ENCODE measurements at places on chromosomes 7 and 10.
A peak's percentile ranks its signal among the peaks of the same experiment; 100 is the strongest.

- no peak for DNase-seq
These were observed 784 bp upstream of the SERPINE1 start for GRCh38 chr7:101125989-101126650.

DNA sequence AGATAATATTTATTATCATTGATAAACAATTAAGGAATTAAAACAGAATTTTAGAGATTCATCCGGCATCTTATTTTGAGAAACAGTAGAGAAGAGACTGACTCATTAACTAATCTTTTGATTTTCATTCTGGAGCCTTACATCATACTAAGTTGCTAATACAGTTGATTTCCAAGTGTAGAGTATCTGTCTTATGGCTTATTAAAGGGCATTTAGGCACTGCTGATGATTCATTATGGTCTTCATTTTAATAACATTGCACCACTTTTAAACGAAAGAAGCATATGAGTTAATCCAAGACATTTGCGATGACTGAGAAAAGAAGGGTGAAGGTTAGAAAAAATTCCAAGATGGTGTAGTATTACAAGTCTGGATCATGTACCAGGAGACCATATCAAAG, 186.0 kb upstream of the CACNA2D1 start:
- no peak for DNase-seq

GRCh38 chr7:155298288-155298833, 683 bp downstream of the INSIG1 start:
- DNase-seq: no peak

- no peak for DNase-seq
These were observed 164.7 kb upstream of the KLF6 start for GRCh38 chr10:3949711-3950110.

DNA sequence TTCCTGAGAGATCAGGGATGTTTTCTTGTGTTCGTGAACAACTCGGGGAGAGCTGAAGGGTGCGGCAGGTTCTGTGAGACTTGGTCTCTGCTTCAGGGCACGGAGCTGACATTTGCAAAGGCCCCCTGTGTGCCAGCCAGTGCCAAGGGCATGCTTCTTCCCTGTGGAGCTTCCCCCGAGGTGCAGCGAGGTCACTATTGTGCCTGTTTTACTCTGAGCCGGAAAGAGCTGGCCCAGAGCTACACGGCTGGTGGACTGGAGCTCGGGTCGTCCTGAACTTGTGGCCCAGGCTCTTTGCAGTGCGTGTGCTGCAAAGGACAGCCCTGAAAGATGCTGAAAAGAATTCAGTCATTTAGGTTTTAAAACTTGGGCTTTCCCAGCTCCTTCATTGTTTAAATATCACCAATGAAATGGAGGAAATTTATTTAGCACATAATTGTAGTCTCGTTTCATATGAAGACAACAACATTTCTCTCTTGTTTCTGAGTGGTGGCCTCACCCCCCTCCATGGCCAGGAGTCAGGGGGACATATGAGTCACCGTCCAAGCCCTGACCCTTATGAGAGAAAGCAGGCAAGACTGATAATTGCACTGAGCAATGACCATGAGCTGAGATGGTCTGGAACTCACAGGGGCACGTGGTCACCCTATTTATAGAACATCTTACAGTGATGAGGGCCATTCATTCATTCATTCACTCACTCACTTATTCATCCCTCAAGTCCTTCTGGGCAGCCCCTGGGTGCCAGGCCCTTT, 102.6 kb downstream of the PTPRE start:
- no peak for DNase-seq

GRCh38 chr7:100691676-100692577, 2.1 kb downstream of the GIGYF1 start:
- DNase-seq: peak; percentile 92

GRCh38 chr7:4808026-4808425, 32.6 kb downstream of the AP5Z1 start:
- no peak for DNase-seq

DNA sequence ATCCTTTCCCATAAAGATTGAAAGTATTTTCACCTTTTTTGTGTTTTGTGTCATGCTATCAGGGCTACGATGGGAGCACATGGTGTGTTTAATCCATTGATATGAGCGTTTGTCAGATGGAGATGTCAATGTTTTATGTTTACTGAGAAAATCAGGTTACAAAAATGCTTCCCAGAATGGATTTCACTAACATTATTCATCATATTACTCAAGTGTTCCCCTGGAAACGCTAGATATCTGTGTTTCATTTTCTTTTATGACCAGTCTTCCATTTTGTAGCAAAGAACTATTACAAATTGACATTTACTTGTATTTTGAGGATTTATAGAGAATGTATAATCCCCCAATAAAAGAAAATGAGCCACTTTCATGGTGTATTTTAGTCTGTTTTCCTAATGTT, 293.5 kb upstream of the AKR1E2 start:
- DNase-seq: no peak

GRCh38 chr10:88618496-88618895, 31.9 kb downstream of the LIPJ start:
- DNase-seq: no peak

- no peak for DNase-seq
These were observed 49.5 kb upstream of the FAM180A start for GRCh38 chr7:135798095-135798494.

DNA sequence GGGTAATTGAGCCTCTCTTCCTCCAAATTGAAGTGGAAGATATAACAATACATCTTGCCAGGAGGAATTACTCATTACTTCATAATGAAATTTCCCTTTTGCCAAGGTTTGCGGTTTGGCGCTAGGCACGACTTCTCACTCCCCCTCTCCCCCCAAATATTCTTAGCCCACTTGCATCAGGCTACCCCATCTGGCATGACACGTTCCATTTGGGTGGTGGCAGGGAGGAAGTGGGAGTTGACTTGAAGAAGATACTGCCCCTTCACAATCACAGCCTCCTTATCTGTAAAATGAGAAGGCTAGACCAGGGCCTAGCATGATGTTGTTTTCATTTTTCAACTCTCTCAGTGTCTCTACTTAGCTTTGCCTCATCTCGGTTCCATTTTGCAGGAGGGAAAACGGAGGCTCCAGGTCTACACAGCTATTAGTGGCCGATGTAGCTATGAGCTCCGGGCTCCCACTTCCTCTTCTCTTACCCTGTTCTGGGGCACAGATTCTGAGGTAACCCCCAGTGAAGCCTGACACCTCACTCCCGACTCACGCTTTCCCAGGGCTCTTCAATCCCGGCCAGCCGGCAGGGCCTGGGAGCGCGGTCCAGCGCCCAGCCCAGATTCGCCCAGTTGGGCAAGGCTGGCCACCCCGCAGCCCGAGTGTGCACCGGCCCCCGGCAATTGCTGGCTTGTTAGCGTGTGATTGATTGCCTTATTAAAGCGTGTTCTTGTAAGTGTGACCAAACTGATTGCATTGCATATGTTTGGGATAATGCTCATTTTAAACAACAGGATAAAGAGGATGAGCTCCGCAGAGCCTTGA, 6.5 kb downstream of the EVX1 start:
- DNase-seq: no peak

- peak; percentile 83 for DNase-seq
These were observed 223.9 kb upstream of the PPP2R2D start for GRCh38 chr10:131676800-131677421.

- DNase-seq: no peak
These were observed 82.2 kb upstream of the DDC start for GRCh38 chr7:50647286-50647980.

DNA sequence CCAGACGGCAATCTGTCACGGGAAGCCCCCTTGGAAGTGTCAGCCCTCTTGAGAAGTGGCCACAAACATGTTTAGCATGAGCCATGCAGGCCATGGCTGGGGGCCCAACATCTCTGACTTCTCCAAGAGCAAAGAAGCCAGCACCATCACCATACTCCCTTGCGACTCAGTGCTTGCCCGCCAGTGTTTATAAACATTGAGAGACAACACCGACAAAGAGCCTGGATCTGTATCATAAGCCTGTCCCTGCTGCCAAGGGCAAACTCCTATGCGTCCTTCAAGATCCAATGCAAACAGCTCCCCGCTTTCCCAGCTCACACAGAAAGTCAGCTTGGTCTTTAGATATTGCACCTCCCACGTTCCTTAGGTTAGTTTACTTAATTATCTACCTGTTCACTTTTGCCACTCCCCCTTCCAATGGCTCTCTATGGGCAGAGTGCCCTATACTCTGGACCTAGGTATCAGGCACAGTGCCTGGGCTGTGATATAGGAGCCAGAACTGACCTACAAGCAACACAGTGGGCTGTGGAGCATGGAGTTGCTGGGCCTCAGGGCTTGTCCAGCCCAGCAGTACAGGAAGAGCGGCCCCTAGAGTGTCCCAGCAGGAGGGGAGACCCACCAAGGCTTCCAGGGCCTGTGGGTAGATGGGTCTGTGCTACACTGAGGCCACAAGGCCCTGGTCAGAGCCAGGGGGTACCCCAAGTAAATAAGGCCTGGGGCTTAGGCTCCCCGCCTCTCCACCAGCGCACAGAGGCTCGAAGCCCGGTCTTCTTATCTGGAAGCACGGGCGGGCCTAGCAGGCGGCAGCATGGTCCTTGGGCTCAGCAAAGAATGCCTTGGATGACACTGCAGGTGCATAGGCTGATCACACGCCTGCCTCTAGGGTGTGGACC, 37.7 kb downstream of the CAMK2B start:
- DNase-seq: no peak

DNA sequence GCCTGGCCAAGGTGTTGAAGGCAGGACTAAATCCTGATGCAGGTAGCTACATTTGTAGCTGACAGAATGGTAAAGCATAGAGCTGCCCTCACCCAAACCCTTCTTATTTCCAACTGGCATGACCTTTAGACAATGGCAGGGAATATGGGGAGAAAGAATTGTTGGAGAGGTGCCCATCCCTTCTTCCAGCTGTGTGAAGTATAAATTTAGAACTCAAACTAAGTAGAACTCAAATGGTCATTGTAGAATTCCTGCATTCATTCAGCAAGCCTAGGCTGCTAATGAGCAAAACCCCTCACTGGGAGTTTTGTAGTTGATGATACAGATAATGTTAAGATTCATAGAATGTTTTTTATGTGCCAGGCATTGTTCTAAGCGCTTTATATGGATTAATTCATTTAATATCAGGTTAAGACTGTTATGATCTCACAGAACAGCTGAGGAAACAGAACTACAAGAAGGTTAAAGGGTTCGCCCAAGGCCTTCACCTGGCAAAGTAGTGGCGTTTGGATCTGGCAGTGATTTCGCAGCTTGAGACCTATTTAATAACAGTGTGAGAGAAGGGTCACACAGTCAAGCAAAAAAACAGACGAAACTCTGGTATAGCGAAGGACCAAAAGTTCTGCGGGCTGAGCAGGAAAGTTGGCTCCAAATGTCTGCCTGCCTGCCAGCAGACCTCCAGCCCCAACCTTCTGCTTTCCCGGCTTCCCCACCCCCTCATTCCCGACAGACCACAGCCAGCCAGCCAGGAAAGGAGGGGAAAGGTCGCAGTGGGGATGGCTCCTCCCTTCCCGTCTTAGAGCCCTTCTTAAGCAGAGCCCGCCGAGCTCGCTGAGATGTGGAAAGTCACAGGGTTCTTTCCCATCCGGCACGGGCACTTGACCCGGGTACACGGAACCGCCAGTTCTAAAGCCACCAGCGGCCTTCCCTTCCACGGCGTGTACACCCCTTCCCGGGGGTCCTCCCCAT, 1.6 kb upstream of the HILPDA start:
- DNase-seq: peak; percentile 65

GRCh38 chr7:134731616-134732015, 47.8 kb upstream of the CALD1 start:
- DNase-seq: no peak

GRCh38 chr7:142329062-142329790, 71.4 kb upstream of the PRSS58 start:
- DNase-seq: no peak

GRCh38 chr7:155306673-155307470, 9.2 kb downstream of the INSIG1 start:
- no peak for DNase-seq

- no peak for DNase-seq
These were observed 59.5 kb upstream of the C1QL3 start for GRCh38 chr10:16581202-16581601.

DNA sequence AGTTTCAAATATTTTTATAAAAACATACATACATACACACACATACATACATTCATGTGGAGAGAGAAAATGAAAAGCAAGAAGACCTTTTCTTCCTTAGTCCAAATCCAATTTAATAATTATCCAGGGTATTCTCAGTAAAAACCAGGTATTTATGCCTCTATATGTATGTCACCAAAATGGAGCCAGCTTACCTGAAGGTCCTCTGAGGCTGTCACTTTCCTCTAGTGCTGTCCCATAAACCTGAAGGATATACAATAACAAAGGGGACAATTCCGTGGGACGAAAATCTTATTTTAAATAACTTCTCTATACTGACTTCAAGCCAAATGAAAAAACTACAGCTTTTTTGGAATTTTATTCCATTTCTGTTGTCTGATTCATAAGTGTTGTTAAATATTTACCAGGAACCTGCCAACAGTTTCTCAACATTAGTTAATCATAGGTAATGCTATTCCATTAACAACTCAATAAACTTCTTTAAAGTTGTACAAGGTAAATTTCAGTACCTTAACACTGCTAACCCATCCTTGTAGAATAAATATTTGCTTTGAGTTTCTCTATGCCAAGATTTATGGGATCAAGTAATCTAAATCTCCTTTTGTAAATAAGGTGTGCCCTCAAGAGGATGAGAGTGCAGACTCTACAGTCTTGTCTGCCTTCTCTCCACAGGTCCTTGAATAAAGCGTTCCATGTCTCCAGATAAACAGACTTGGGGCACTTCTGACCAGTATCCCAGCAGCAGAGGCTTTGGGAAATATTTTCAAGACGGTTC, 260.3 kb downstream of the AHR start:
- DNase-seq: no peak

GRCh38 chr10:84205049-84205852, 10.9 kb downstream of the CDHR1 start:
- DNase-seq: peak; percentile 50

DNA sequence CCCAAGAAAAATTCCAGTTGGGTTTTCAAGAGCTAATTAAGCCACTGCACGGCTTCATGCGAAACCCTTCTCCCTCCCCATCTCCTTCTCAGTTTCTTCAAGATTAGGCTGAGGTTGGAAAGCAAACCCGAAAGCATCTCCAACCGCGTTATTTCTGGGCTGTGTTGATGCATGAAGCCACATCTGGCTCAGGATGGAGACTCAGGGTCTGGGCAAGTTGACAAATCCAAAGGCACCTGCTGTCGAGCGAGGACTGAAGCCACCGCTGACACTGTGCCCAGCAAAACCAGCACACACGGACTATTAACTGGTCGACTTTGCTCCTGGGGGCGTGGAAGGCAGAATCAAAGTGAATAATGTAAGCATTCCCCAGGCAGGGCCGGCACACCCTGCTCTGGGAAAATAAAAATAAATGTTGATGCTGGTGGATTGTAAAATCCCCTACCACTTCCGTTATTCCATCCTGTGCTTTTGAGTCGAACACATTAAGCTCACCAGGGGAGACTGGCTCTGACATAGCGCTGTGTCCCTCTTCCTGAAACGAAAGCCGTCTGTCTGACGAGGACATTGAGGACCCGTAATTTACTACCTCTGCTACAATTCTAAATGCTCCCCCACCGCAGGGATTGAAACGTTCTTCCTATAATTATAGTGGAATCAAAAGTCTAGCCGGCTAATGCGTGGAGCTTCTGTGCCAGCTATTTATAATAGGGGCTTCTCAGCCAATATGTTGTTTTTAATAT, 269.8 kb downstream of the ADARB2 start:
- no peak for DNase-seq

GRCh38 chr7:128915841-128916642, 5.5 kb upstream of the KCP start:
- DNase-seq: no peak

- DNase-seq: no peak
These were observed 31.1 kb upstream of the TOMM7 start for GRCh38 chr7:22853674-22854157.

- DNase-seq: no peak
These were observed 23.1 kb upstream of the CTTNBP2 start for GRCh38 chr7:117896339-117896738.

Data from neuronal stem cell (in vitro differentiated cells).